Glomerular endothelial cell (primary cell): ENCODE measurements at places on chromosomes 4 and X. TPM values are rescaled to one million over a fixed set of nuclear protein-coding genes. Genes with fewer than 3 reads are reported as not detected.

The CT45A10 gene
- not detected in 2 replicates for total RNA-seq

The TMPRSS11A gene
- total RNA-seq, result not detected in 2 replicates

The UGT2B11 gene
- not detected in 2 replicates for total RNA-seq

The FGF5 gene
- total RNA-seq, result 1.9 and 4.3 TPM in 2 replicates

The NSUN7 gene
- 0.88 and 1.6 TPM in 2 replicates for total RNA-seq

The TBX22 gene
- not detected in 2 replicates for total RNA-seq

The SCML1 gene
- 7.9 and 8.2 TPM in 2 replicates for total RNA-seq

The GCNA gene
- total RNA-seq, result 0.15 and 2.5 TPM in 2 replicates

The LEF1 gene
- total RNA-seq, result 0.58 and 0.92 TPM in 2 replicates

The YTHDC1 gene
- total RNA-seq, result 34.7 and 50.1 TPM in 2 replicates

The DGAT2L6 gene
- not detected in 2 replicates for total RNA-seq

The FGFBP2 gene
- not detected in 2 replicates for total RNA-seq

The KLHL4 gene
- 12.7 and 13.9 TPM in 2 replicates for total RNA-seq

The ZRSR2 gene
- total RNA-seq, result 2.9 and 9.5 TPM in 2 replicates

The ATP8A1 gene
- total RNA-seq, result 2.0 and 9.7 TPM in 2 replicates

The TMPRSS11D gene
- total RNA-seq, result not detected in 2 replicates

The ZMAT1 gene
- 1.6 and 4.8 TPM in 2 replicates for total RNA-seq

The PITX2 gene
- total RNA-seq, result not detected in 2 replicates

The SMIM14 gene
- total RNA-seq, result 19.4 and 24.0 TPM in 2 replicates

The IL2 gene
- not detected in 2 replicates for total RNA-seq

The TTC29 gene
- 3.9 and 4.2 TPM in 2 replicates for total RNA-seq

The DDIT4L gene
- 0.58 and 6.9 TPM in 2 replicates for total RNA-seq

The REELD1 gene
- not detected in 2 replicates for total RNA-seq

The GIMD1 gene
- not detected in 2 replicates for total RNA-seq

The TSPAN7 gene
- 4.7 and 13.5 TPM in 2 replicates for total RNA-seq

The GATA1 gene
- total RNA-seq, result not detected in 2 replicates

The TRIM2 gene
- total RNA-seq, result 9.9 and 21.2 TPM in 2 replicates

The CSAG3 gene
- not detected in 2 replicates for total RNA-seq

The ATP6AP2 gene
- total RNA-seq, result 130 and 192 TPM in 2 replicates

The SHROOM2 gene
- 41.9 and 46.0 TPM in 2 replicates for total RNA-seq

The SH3TC1 gene
- total RNA-seq, result 91.2 and 227 TPM in 2 replicates

The TRIM60 gene
- total RNA-seq, result not detected in 2 replicates

The ERAS gene
- total RNA-seq, result not detected in 2 replicates

The BANK1 gene
- 0.18 and 1.1 TPM in 2 replicates for total RNA-seq

The SLIT2 gene
- total RNA-seq, result 3.3 and 6.6 TPM in 2 replicates

The EVC gene
- 52.8 and 58.6 TPM in 2 replicates for total RNA-seq

The GABRQ gene
- under 0.01 TPM in 1 of 2 replicates, not detected in the other for total RNA-seq

The UGT8 gene
- 0.53 and 4.3 TPM in 2 replicates for total RNA-seq

The BTK gene
- total RNA-seq, result not detected in 2 replicates

The CRLF2 gene
- total RNA-seq, result not detected in 2 replicates

The OTUD6A gene
- total RNA-seq, result not detected in 2 replicates

The SPARCL1 gene
- total RNA-seq, result 0.41 TPM in 1 of 2 replicates, not detected in the other
